ENCODE measurements at places on chromosomes 1 and 21.

- DNase-seq: no peak
These were observed 27.7 kb downstream of the HSF2BP start for GRCh38 chr21:43631411-43632107.

- no peak for DNase-seq
These were observed 742 bp upstream of the HSPA13 start for GRCh38 chr21:14383596-14384180.

- DNase-seq: no peak
These were observed 1.7 kb upstream of the LRRC52 start for GRCh38 chr1:165542015-165542631.

DNA sequence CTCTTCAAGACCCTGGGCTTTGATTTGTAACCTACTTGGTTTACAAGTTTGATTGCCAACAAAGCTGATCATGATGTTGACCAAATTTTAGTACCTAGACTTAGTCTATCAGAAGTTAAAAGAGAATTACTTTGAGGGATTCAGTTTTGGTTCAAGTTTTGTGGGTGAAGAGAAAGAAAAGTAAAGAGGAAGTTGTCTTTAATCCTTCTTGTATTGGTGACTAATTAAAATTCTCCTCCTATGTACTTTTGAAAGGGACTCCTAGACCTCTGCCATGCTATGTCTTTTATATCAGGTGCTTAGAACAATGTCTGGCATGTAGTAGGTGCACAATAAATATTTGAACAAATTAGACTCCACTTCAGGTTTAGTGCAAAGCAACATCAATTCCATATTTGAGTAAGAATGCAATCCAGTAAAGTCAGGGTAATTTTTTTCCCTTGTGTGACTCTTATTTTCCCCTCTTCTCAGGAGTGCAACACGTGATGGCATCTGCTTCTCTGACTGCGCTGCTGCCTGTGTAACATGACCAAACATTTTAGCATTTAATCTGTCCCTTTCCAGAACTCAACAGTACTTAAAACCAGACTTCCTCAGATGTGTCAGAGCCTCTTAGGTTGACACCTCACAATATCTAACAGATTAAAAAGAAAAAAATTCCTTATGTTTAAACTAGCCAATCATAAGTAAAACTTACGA lies 41.1 kb upstream of the KCNQ4 start:
- no peak for DNase-seq

DNA sequence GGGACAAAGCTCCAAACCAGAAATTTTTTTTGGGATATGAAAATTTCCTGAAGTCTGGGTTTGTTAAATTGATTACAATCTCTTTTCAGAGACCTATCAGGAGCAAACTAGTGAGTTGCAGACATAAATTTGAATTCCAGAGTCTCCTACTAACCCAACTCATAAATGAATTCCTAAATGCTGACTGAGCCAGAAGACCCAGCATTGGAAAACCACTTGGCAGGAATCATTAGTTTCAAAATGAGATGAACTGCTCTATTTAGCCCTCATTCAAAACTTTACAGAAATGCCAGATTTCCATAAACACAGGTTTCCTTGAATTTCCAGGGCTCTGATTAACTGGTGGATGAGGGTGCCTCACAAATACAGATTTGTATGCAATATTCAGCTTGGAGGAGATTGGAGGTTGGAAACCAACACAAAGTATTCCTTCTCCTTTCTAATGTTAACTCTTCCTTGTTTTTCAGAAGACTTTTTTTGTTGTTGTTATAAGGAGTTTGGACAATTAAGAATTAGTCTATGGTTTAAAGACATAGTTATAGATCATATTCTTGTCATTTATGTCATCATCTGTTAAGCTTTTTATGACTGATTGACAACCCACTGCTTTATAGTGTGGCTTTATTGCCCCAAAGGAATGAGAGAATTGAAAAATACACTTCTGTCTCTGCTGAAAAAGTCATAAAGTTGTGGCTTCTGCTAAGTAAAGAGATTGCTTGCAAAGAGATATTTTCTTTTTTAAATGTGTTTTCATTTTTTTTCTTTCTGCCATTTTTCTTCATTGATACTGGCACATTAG lies 222.8 kb downstream of the HLX start:
- no peak for DNase-seq

GRCh38 chr1:199522338-199522737 lies 505.2 kb upstream of the NR5A2 start:
- DNase-seq: no peak

DNA sequence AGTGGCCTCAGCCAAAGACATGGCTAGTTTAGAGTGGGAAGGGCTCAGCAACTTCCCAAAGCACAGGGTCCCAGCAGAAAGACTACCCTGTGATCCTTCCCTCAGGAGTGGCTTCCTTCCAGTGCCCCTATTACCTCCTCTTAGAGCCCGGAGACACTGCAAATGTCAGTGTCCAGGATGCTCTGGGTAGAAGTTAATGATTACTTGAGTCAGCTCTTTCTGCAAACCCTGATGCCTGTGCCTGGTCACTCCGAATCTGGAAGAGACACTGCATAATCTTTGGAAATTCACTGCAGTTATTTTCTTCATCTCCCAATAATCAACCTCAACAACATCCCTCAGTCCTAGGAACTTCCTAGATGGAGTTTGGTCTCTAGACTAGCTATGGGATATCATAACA lies 27.2 kb upstream of the MGST3 start:
- DNase-seq: no peak

DNA sequence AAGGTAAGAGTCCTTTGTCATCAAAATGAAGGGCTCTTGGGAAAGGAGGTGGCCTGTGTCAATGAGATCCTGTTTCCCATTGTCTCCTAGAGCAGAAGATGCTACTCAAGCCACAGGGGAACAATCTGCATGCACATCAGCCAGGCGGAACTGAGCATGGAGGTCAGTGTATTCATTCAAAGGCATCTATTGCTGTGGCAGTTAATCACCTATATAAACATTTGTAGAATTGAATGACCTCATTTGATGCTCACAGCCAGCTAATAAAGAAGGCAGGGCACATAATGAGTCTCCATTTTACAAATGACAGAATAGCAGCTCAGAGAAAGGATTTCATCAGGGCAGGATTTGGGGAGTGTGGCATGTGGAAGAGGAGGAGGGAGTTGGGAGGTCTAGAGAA lies 5.7 kb upstream of the FYB2 start:
- DNase-seq: no peak

DNA sequence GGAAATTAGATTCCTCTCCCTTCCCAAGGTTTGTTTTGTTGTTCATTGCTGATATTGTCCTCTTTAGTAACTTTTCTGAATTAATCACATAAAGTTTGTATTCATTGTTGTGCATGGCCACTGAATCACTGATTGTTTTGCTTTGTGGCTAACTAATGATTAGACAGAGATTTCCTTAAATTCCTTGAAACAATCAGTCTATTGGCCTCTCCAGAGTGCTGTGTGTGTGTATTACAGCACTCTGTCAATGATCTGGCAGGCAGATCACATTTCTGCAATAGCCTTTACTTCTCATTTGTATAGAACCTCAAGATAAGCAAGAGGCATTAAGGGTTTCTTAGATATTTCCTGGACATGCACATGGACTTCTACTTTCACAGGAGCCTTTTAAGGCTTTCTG lies 78.6 kb downstream of the DUSP10 start:
- DNase-seq: no peak

All from NCI-H1048 (cell line).